ENCODE measurements at places on chromosomes 6 and 20.
A peak's percentile ranks its signal among the peaks of the same experiment; 100 is the strongest.

GRCh38 chr6:112227992-112228391 lies 26.4 kb downstream of the LAMA4 start:
- no peak for ATAC-seq

DNA sequence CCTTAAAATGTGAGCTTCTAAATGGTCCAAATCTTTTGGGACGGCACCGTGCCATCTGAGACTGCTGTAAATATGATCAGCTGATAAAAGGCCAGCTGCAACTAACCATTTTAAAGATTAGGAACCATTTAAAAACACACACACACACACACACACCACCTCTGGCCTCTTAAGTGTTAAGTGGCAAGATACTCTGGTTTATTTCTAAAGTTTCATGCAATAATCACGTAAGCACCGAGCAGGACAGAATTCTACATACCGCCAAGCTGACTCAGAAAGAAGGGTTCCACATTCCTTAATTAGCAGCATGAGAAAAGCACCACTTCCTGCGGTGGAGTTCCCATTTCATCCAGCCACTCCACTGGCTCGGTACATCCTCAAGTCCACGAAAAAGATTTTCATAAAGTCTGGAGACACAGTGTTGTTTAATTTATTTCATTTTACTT lies 17.8 kb upstream of the ZNF217 start:
- peak; percentile 94 for ATAC-seq

DNA sequence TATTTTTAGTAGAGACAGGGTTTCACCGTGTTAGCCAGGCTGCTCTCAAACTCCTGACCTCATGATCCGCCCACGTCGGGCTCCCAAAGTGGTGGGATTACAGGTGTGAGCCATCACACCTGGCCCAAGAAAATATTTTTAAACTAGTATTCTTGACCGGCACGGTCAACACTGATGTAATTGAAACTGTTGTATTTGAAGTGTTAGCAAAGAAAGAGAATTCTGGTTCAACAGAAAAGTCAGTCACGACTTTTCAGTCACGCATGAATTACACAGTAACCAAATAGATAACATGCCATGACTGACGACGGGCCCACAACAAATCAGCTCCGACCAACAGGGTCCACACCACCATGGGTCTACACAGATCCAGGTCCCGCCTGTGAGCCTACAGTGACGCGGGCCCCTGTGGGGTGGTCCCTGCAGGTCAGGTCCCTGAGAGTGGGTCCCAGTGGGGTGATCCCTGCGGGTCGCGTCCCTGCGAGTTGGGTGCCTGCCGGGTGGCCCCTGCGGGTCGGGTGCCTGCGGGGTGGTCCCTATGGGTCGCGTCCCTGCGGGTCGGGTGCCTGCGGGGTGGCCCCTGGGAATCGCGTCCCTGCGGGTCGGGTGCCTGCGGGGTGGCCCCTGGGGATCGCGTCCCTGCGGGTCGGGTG lies 1.0 kb downstream of the GMEB2 start:
- ATAC-seq = no peak

GRCh38 chr6:67736816-67737215 lies 898.3 kb upstream of the ADGRB3 start:
- ATAC-seq = no peak

All from SK-N-SH treated with all-trans-retinoic acid at 6 μM for 48 hours (cell line).